ENCODE measurements at places on chromosomes 12 and 14.

DNA sequence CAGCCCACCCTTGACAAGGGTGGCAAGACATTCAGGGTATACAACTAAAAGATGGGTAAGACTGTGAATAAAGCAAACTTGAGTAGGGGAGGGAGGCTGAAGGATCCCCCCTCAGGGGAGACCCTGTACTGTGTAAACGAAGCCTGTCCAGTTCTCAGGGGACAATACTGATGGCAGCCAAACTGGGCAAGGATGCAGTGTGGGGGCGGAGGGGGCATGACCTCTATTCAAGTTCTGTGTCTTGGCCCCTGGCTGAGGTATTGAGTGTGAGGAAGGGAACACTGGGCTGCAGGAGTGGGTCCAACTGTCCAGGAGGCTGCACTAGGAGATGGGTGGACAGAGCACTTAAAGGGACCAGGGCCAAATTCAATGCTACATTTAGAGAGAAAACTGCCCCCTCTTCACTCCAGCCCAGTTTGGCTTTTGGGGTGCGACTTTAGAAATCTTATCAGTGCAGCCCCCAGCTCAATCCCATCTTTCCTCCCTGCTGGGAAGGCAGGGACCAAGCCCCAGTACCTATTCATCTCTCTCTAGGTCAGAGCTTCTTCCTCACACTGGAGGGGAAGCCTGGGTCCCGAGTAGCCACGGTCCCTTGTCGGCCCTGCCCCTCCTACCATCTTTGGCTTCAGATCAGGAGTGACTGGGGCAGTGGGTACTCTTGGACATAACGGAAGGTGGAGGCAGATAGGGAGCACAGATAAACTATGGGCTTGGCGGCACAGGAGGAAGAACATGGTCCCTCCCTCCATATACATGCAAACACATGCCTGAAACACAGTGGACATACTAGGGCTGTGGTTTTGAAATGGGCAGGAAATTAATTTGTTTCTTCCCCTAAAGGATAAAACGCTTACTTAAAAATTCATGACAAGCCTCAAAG is 11.8 kb downstream of the SLC39A5 start:
- DNase-seq, result no peak

DNA sequence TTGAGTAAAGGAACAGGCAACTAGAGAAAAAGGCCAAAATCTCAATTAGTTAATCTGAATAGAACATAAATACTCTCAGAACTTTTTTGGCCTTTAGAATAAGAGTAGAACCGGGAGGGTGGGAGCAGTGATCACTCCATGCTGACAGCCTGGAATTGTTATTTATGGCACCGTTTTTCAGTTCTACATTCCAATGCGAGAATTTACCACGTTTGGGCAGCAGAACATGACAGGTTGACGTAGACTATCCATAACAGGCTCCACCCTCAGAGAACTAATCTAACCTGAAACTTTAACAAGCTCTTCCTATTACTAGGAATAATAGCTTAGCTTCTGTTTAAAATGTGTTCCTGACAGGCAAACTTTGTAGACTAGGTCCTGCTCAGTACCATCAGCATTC is 379.1 kb downstream of the SEC23A start:
- DNase-seq, result no peak

DNA sequence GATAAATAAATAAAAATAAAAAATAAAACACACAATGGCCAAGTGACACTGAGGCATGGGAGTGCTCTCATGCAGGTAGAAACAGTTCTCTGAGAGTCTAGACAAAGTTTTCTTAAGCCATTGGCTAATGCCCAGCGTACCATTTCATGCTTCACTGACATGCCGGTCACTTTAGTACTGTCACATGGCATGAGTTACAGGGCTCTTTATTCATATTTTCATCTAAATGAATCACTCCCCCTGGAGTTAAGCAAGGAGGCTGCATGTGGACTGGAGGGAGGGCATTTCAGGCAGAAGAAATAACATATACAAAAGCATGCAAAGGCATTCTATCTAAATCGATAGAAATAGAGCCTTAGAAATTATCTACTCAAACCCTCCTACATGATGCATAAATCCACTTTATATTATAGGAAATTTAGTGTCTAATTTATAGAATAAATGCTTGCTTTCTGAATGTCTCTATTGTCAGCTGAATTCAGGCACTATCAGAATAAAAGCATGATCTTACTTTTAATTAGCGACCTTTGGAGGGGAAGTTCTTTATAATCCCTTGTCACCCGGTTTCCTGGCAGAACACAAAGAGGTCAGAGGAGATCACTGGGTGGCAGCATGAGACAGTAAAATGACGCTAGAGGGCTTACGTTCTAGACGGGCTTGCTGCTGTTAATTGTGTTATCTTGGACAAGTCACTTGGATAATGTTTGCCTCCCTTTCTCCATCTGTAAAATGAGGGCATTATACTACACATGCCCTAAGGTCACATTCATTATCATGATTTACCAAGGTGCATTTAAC is 17.5 kb downstream of the DYRK4 start:
- no peak for DNase-seq

- DNase-seq, result no peak
Observed at GRCh38 chr12:128621304-128621703, 202.5 kb downstream of the SLC15A4 start.

DNA sequence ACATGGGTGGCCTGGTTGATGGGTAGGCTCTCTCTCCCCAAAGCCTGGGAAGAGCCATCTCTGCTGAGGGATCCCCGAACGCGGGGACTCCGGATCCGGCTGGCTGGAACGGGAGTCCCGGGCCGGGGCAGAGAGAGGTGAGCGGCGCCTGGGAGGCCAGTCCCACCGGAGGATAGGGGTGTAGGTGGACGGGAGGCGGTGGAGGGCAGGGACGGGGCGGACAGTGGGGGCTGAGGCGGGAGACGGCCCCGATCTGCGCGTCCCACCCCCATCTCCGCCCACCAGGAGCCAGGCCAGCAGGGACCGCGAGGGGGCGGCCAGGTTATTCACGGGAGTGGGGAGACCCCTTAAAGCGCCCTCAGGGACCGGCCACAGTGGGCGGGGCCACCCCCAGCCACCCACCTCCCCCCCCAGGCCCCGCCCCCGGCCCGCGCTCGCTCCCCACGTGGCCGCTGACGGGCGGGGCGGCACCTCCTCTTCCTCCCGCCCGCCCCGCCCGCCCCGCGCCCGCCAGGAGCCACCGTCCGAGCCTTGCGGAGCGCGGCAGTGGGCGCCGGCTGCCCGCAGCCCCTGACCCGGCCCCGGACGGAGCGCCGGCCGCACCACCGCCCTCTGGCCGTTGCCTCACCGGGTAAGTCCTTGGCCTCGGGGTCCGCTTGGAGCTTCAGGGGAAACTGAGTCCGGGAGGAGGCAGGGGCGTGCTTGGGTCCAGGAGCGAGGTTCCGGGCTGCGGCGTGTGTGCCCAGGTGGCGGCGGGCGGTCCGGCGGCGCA is at the start of gene INF2:
Gene INF2 (plus strand): TSS at position 510 of the 772 bp plus-strand sequence. CDS start 11,748 bp downstream, outside the sequence.
- DNase-seq, result peak; percentile 76

- no peak for DNase-seq
Observed at GRCh38 chr12:103705927-103706326, 118.9 kb downstream of the STAB2 start.

GRCh38 chr12:118357257-118358007 is 15.3 kb downstream of the TAOK3 start:
- peak; percentile 75 for DNase-seq

- DNase-seq, result no peak
Observed at GRCh38 chr12:31406345-31406744, 80.4 kb upstream of the SINHCAF start.

DNA sequence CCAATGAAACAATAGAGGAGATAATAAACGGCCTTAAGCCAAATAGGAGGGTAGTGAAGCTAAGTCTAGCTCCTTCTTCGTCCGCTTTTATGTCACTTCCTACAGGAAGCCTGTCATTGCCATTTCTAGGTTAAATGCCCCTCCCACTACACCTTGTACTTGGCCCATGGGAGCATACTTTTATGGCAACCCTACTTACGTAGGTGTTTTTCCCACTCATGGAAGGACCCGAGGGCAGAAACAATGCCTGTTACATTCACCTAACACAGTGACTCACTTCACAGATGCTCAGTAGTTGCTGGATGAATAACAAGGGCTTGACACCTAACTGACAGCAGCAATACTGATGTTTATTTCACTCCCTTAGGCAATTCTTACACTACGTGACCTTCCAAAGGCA is 44.5 kb downstream of the ALKBH1 start:
- no peak for DNase-seq

DNA sequence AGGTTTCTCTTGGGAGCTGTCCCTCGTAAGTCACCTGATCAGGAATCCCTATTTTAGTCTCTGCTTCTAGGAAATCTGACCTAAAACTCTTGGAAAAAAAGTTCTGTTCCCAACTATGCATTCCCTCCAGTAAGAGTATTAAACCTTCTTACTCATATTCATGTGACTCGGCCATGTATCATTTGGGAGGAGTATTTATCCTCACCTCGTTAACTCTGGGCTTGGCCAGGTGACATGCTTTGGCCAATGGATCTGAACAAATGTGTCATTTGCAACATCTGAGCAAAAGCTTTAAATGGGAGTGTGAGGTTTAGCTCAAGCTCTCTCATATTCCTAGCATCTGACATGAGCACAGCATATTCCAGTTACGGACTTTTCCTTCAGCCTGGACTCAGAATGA is 226.8 kb downstream of the NUAK1 start:
- DNase-seq, result no peak

- DNase-seq, result no peak
Observed at GRCh38 chr14:55777877-55778276, 197.9 kb downstream of the KTN1 start.

GRCh38 chr12:54257332-54257731 is 22.6 kb downstream of the CBX5 start:
- DNase-seq, result no peak

DNA sequence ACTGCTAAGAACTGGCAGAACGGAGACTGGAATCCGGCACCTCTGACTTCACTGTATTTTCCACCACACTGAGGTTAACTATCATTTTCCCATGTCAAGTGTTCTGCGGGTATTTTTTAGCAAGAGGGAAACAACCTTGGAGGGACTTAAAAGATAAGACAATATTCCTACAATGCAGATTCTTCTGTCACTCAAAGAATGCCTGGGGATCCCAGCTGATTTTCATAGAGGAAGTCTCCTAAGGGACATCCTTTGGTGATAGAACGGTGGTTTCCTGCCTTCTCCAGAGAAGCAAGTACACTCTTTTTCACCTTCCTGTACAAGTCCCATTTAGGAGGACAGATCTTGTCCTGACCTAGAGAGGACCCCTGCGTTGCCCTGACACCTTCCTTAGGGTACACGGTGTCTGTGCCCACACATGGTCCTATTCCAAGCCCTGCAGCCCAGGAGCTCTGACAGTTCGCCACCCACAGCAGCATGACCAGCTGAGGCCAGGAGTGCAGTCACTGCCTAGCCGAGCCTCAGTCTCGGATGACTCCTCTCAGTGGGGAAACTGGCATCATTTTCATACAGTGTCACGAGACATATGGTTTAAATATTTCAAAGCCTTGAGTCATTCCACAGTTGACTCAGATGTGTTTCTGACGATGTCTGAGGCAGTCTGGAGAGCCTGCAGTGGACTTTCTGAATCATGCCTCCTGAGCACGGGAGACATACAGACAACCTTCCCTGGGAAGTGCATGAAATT is 181.3 kb upstream of the FKBP4 start:
- DNase-seq, result peak; percentile 24

GRCh38 chr12:29534935-29535334 is 37.4 kb upstream of the OVCH1 start:
- no peak for DNase-seq

GRCh38 chr14:76956316-76957090 is 72.0 kb downstream of the IRF2BPL start:
- DNase-seq, result peak; percentile 97

- DNase-seq, result no peak
Observed at GRCh38 chr12:90631591-90632212, 323.3 kb downstream of the CCER1 start.

DNA sequence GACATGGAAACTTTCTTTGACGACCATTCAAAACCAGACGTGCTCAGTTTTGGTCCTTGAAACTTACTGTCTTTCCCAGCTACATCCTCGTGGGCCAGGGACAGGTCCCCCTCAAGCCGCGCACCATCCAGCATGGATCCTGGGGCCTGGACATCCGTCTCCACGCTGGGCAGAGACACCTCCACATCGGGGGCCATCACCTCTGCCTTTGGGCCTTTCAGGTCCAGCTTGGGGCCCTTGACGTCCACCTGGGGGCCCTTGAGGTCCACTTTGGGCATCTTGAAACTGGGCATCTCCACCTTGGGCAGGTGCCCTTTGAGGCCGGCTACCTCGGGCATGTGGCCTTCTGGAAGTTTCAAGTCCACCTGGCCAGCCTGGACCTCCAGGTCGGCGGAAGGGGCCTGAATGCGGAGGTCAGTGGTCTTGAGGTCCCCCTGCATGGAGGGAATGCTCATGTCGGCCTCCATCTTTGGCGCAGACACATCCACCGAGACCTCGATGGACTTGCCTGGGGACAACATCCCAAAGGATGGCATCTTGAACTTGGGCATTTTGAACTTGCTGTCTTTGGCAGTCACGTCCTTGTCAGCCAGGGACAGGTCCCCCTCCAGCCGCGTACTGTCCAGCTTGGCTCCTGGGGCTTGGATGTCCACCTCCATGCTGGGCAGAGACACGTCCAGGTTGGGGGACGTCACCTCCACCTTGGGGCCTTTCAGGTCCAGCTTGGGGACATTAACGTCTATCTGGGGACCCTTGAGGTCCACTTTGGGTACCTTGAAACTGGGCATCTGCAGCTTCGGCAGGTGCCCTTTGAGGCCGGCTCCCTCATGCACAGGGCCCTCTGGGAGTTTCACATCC is 17.1 kb downstream of the PLD4 start:
- no peak for DNase-seq

GRCh38 chr14:66009089-66009488 is 477.1 kb upstream of the CCDC196 start:
- DNase-seq, result peak; percentile 39

GRCh38 chr12:76633415-76633814 is 73.8 kb upstream of the OSBPL8 start:
- DNase-seq, result peak; percentile 41

- DNase-seq, result no peak
Observed at GRCh38 chr14:94761348-94761996, 8.4 kb downstream of the GSC start.

GRCh38 chr12:122406701-122407164 is 15.7 kb downstream of the CLIP1 start:
- DNase-seq, result no peak

- no peak for DNase-seq
Observed at GRCh38 chr12:121423253-121423652, 23.3 kb downstream of the RNF34 start.

- DNase-seq, result no peak
Observed at GRCh38 chr12:53930591-53931255, 7.9 kb upstream of the HOXC13 start.

- peak; percentile 99 for DNase-seq
Observed at GRCh38 chr12:52032804-52033445, 18.3 kb upstream of the NR4A1 start.

GRCh38 chr12:31326736-31327659 is 1.0 kb upstream of the SINHCAF start:
- DNase-seq, result no peak

DNA sequence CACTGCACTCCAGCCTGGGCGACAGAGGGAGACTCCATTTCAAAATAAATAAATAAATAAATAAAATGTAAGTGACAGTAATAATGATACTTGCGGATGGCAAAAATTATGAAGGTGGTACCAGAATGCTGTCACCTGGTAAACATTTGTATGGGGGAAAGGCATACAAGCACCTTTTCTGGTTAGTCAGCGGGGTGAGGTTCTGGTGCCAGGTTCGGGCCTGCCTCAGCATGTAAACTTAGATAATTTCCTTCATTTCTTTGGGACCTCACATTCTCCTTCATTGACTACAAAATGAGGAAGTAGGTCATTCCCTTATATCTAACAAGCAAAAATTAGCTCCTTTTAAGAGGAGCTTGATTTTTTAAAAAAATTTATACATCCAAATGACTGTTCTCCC is 10.8 kb downstream of the VTI1B start:
- DNase-seq, result no peak
